ENCODE measurements at places on chromosomes 7 and 10.

DNA sequence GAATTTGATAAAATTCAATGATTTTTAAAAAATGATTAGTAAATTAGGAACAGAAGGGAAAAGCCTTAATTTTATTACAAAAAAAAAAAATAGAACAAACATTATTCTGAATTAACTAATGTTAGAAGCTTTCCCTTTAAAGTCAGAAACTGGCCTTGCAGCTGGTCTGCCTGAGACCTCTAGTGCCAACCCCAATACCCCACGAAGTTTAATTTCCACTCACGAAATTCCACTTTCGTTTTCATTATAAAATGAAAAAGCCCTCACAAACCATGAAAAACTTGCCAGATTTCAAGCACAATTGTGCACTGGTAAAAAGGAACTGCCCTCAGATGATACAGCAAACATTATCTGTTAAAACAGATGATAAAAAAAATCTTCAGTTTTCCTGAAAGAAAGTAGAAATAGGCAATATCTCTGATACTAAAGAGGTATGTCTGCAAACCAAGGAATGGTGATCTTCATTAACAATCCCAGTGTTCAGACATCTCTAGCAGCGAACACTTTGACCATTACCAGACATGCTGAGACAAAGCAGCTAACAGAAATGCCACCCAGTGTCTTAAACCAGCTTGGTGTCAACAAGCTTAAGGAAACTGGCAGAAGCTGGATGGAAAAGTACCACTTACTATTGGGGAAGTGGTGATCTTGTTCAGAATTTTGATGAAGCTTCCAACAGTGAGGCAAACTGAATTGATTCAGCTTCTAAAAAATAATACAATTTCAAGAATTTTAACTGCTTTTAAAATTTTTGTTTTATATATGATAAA is 80.2 kb downstream of the PALS2 start:
- DNase-seq, result no peak

DNA sequence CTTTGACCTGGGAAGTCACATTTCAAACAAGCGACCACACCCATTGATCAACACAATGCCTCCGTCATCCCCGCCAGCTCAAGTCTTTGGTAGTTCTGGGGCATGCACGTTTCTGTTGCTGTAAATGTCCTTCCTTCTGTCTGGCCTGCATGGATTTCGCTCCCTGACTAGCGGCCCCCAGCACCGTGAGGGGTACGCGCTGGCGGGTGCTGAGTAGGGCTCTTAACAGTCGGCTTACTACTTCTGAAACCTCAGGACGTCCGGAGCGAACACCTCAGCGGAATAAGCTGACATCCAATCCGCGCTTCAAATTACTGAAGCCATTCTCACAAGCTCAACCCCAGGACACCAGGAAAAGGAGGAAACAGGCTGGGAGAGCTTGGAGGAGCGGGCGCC is 505 bp downstream of the NUDCD3 start:
- DNase-seq, result no peak

- DNase-seq, result no peak
Observed at GRCh38 chr7:137933270-137934017, 68.4 kb downstream of the CREB3L2 start.

DNA sequence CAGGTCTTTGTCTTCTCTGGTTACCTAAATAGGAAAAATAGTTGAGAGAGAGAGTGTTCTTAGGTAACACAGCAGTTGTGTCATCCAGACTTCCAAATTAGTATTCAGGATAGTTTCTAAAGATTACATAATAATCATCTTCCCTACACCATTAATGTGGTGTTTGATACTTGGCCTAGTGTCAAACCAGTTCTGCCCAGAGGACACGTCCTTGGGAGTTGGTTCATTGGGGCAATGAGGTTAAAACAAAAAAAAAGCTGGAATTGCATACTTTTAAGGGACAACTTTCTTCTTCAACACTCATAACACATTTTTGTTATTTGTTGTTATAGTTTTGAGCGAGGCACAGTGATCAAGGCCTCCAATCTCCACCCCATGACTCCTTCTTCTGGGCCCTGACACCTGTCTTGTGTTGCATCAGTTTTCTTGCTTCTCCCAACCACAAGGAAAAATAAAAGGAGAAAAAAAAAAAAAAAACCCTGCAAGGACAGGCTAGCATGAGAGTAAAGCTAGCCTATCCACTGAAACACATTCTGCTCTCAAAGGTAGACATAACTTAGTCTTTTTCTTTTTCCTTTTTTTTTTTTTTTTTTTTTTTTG is 28.8 kb downstream of the STN1 start:
- DNase-seq, result no peak

DNA sequence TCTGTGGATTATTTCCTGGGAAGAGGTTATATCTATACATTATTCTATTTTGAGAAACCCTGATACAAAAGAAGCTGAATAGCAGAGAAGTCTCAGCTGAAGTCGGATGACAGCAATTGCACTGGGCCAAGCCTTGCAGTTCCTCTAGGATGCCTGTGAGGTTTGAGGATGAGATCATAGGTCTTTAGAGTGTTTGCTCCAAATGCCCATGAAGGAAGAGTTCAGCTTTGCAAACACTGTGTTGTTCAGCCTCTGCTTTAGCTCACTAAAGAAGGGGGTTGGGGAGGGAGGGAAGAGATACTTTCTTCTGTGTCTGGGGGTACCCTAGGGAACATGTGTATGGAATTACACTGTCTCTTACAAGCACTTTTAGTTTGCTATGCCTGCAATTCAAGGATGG is 282.5 kb upstream of the NRP1 start:
- no peak for DNase-seq

DNA sequence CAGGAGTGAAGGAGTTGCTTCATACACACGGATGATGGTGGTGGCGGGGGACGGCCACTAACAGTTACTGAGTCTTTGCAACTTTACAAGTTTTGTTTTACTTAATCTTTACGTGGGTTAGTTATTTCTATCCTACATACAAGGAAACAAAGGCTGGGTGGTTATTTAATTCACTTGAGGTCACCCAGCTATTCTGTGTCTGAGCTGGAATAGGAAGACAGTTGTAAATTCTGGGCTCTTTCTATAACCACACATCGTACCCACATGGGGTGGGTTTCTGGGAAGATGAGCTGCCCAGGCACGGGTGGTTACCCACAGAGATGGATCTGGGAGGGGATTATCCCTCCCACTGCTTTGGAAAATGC is 137.9 kb downstream of the ANLN start:
- no peak for DNase-seq

DNA sequence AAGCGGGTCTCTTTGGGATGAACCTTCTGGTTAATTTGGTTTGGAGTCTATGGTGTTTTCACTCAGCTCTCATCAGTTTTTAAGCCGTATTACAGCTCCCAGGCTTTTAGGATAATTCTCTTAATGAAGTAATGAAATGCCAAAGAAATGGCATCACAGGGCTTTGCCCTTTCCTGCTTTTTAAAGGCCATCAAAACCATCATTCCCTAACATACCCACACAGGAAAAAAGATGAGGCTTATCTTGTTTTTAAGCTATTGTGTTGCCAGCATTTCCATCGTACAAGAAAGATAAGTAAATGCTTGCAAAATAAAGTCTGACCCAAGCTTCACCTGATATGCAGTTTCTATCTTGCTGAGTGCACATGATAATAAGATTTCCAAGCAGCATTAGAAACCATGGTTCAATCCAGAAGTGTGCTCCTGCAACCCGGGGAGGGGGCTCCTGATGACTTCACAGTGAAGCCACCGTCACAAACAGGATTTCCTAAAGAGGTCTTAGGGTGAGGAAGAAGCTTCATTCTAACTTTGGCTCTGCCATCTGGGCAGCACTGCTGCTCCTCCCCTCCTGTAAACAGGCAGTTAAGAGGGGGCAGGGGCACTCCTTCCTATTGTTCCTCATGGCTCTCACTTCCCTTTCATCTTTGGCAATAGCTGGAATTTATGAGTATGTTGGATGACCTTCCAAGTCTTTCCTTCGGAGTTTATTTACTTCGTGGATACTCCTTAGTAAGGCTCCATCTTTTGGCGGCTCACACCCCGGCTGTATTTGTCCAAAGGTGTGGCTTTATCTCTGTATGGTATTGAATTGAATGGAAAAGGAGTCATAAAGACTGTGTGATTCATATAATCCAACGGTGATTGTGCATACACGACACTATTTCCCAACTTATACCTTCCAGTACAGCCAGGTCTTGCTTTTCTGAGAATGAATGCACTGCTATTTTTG is 55.2 kb upstream of the FAM133B start:
- peak; percentile 7 for DNase-seq

GRCh38 chr10:85978566-85979358 is 387.8 kb downstream of the GRID1 start:
- DNase-seq, result no peak

- DNase-seq, result no peak
Observed at GRCh38 chr7:4845740-4846142, 16.1 kb downstream of the PAPOLB start.

- no peak for DNase-seq
Observed at GRCh38 chr7:133836666-133837065, 290.5 kb upstream of the LRGUK start.

DNA sequence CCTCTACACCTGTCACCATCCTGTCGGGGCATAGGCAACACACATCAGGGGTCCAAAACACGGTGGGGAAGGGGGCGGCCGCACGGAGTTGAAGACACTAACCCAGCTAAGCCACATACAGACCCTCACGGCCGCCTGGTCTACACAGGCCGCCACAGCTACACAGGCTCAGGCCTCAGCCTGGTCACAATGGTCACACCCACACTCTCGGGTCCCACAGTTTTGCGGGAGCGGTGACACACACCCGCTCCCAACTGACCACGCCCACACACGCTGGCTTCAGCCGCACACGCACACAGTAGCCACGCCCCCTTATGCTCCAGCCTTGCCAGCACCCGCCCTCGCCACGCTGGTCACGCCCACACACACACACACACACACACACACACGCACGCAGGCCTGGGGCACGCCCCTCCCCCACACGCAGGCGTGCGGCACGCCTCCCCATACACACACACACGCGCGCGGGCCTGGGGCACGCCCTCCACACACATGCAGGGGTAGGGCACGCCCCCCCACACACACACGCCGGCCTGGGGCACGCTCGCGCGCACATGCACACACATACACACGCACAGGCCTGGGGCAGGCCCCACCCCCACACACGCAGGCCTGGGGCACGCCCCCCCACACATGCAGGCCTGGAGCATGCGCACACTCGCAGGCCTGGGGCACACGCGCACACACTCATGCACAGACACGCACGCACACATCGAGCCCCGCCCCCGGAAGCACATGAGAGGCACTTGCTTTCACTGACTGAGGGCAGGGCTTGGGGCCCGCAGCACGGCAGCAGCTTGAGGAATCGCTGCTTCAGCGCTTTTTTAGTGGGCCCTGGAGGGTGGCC is 12.3 kb upstream of the OGA start:
- DNase-seq, result no peak

GRCh38 chr10:113042868-113043267 is 92.8 kb downstream of the TCF7L2 start:
- no peak for DNase-seq

DNA sequence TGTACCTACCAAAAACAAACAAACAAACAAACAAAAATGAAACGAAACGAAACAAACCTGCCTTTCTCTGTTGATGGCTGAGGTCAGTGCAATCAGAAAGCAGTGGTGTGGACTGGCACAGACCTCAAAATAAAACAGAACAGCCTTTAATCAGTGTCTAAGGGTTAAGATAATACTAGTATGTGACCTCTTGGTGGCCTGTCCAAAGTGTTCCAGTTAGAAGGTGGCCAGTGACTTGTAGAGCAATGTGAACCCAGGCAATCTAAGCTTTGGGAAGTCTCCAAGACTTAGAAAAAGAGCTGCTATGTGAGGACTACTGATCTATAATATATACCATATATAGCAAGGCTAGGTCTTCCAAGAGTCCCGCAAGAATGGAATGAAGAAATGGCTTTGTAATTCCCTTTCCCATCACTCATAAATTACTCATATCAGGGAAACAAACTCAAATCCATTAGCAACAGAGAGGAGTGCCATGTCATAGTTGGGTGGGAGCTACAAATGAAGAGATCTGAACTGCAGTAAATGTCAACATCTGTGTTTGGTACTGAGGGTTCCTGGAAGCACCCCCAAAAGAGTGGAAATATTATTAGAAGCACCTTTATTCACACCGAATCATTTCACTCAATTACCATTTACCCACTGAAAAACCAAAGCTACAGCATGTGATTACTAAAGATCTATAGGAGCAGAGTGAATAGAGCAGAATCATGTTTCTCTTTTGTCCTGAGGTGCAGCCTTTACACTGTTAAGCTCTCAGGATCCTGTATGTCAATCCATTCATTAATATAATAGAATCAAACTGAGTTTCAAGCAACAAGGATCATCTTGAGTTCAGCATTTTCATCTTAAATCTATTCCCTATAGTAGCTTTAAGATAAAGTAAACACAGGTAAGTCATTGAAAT is 28.0 kb downstream of the ABLIM1 start:
- no peak for DNase-seq

DNA sequence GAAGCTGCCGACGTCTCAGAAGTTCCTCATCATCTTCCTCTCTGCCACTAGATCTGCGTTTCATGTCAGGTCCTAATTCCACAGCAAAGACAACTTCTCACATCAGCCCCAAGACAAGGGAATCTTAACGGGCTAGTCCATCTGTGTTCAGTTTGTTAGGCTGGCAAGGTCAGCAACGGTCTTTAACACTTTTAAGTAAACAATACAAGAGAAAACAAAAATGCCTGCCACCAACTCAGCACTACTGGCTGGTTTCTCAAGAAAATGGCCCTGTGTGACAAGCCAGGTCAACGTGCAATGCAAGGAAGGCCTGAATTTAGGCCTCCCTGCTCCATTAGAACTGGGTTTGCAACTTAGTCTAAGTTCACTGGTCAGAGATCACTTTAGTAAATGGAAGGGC is 41.0 kb upstream of the AFAP1L2 start:
- no peak for DNase-seq

DNA sequence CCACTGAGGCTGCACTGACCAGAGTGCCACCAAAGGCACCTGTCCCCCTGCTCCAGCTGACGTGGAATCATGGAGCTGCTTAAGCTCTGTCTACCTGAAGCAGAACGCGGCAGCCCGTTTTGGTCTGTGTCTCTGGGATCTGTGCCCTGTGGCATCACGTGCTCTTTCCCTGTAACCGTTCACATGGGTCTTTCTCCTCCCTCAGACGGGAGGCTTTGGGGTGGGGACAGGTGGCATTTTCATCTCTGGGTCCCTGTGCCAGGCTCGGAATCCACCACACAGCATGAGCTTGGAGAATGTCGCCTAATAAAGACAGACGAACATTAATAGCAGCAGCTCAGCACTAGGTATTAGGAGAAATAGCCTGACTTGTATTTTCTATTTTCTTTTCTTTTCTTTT is 1.6 kb upstream of the ADAP1 start:
- DNase-seq, result no peak

DNA sequence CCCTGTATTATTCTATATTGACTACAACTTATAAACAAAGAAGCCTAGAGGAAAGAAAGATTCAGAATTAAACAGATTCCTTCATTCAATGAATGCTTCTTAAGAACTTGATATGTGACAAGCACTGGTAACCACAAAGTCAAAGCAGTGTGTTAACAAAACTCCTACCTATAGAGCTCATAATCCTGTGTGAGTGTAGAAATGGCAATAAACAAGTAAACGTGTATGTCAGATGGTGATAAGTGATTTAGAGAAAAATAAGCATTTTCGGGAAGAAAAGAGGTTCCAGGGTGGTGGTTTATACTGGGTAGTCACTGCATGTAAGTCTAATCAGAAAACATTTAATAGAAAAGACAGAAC is 141.3 kb downstream of the JMJD1C start:
- DNase-seq, result no peak

Measured in HepG2 (cell line).